ENCODE measurements at places on chromosomes 3 and 15. TPM values are rescaled to one million over a fixed set of nuclear protein-coding genes. Genes with fewer than 3 reads are reported as not detected.

CAMK2N2 gene
- 0.30 TPM for total RNA-seq

KNG1 gene
- 0.57 TPM for total RNA-seq

FANCD2OS gene
- not detected for total RNA-seq

FBXL2 gene
- 1.8 TPM for total RNA-seq

PDCD6IP gene
- 135 TPM for total RNA-seq

SPINK8 gene
- not detected for total RNA-seq

SLC22A13 gene
- total RNA-seq = 0.38 TPM

ARHGAP31 gene
- total RNA-seq = 30.4 TPM

DNA sequence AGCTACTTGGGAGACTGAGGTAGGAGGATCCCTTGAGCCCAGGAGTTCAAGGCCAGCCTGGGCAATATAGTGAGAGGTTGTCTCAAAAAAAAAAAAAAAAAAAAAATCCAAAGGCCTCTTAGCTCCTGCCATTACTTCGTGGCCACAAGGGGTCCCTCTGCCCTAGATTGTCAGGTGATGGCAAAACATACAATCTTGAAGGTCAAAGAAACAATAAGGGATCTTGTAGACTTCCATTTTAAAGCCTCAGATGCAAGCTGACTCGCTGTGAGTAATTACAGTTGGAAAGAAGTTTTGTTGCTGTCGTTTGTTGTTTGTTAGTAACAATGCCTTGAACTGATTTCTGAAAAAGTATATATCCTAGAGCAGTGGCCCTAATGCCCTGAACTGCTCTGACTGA lies 55.9 kb upstream of the PLCL2 start:
- no peaks in the 10 kb centered on the region for H3K27me3 ChIP-seq
- H3K36me3 ChIP-seq = no peaks in the 10 kb centered on the region
- no peaks in the 10 kb centered on the region for H3K4me1 ChIP-seq
- no peak overlapping the region for H3K27ac ChIP-seq
- no peak overlapping the region for H3K4me3 ChIP-seq
- no peak for DNase-seq

DNA sequence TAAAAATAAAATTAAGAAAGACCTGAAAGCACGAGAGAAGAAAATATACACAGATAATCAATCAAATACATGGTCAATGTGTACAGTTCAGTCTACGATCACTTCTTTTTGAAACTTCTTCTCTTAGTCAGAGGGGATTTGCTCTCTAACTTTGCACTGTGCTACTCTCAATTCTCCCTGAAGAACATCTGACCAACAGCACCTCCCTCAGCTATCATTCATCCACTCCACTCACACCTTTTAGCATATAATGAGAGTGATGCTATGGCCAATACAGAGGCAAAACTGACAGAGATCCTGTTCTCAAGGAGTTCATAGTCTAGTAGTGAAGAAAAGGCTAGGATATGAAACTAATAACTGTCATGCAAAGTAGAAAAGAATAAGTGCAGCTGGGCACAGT lies 45.9 kb downstream of the P3H2 start:
- no peaks in the 10 kb centered on the region for H3K36me3 ChIP-seq
- H3K4me1 ChIP-seq = peaks cover 13% of the 10 kb centered on the region
- no peak for DNase-seq
- no peaks in the 10 kb centered on the region for H3K27me3 ChIP-seq

- H3K27ac ChIP-seq = no peak overlapping the region
- no peaks in the 10 kb centered on the region for H3K36me3 ChIP-seq
- H3K4me1 ChIP-seq = peaks cover 11% of the 10 kb centered on the region
- H3K4me3 ChIP-seq = no peak overlapping the region
Measured at GRCh38 chr15:70321172-70321819, 223.6 kb upstream of the TLE3 start.

DNA sequence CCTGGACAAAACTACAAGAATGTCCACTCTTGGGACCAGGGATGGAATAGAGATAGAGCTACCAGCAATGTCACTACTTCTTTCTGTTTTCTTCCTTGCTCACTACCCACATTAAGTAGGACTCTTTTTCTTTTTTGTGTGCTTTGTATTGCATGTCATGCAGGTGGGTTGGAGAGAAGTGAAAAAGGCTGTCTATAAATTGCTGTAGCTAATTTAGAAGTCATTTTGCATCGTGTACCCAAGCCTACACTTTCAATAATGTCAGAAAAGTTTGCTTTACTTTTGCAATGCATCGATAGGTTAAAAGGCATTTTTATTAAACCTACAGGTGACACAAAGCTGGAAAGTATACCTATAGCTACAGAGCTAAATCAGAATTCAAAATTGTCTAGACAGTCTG lies 58.9 kb downstream of the GTF2E1 start:
- H3K4me3 ChIP-seq = no peak overlapping the region
- H3K27ac ChIP-seq = no peak overlapping the region
- H3K27me3 ChIP-seq = no peaks in the 10 kb centered on the region
- H3K4me1 ChIP-seq = no peaks in the 10 kb centered on the region
- no peak for DNase-seq

DNA sequence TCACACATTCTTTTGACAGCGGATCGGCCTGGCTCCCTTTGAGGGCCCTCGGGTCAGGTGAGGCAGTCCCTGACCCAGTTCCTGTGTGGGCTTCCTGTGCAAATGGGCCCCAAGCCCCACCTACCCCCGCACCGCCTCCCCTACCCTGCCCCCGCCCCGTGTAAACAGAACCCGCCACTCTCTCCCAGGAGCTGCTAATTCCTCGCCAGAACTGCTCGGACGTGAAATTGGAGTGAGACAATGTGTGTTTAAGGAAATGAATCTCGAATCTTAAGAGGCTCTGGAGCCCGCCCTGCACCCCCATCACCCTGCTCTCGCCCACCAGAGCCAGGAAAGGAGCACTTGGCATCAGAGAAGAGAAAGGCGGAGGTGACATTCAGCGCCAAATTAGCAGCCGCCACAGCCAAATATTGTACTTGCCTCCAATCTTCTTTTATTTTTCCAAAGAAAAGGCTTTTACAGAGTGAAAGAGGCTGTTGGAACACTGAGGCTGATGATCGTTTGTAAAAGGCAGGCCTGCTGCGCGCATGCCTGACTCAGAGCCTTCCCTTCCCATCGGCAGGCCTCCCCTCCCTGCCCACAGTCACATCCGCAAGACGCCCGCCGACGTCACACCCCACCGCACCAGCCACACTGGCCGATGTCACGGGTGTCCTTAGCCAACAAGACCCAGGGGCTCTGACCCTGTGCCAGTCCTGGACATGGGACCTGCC lies 53.1 kb downstream of the CACNA2D2 start:
- H3K27ac ChIP-seq = peak overlapping the region; percentile 37
- DNase-seq = peak; percentile 56
- peaks cover 9% of the 10 kb centered on the region for H3K4me1 ChIP-seq
- no peaks in the 10 kb centered on the region for H3K36me3 ChIP-seq
- H3K4me3 ChIP-seq = peak overlapping the region; percentile 48
- no peaks in the 10 kb centered on the region for H3K27me3 ChIP-seq

DNA sequence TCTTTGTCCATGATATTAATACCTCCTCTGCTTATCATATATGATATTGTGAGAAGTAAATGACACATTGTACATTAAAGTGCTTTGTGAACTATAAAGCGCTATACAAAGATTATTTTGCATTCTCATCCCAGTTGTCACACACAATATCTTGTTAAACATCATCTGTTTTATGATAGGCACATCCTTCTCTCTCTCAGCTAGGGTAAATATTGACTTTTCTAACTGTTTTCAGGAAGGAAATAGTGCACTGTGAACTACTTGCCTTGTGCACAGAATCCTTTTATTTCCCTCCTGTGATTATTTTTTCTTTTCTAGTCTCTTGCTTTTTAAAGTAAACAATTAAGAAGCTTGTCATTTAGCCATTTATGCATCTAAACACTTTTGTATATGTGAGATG lies 388.2 kb downstream of the LPP start:
- no peak overlapping the region for H3K27ac ChIP-seq
- no peak overlapping the region for H3K4me3 ChIP-seq
- peaks cover under 1% of the 10 kb centered on the region for H3K36me3 ChIP-seq
- peaks cover 5% of the 10 kb centered on the region for H3K4me1 ChIP-seq
- no peak for DNase-seq

GRCh38 chr3:175620532-175620931 lies 761.4 kb downstream of the NAALADL2 start:
- no peaks in the 10 kb centered on the region for H3K27me3 ChIP-seq
- no peak overlapping the region for H3K4me3 ChIP-seq
- no peak for DNase-seq
- no peak overlapping the region for H3K27ac ChIP-seq

- H3K27ac ChIP-seq = no peak overlapping the region
- no peaks in the 10 kb centered on the region for H3K27me3 ChIP-seq
- H3K4me1 ChIP-seq = no peaks in the 10 kb centered on the region
Measured at GRCh38 chr3:127105587-127105986, 87.3 kb upstream of the PRR23E start.

GRCh38 chr3:172065527-172065926 lies 26.1 kb downstream of the FNDC3B start:
- no peaks in the 10 kb centered on the region for H3K36me3 ChIP-seq
- peak overlapping the region; percentile 45 for H3K27ac ChIP-seq
- H3K4me1 ChIP-seq = peaks cover 95% of the 10 kb centered on the region
- H3K27me3 ChIP-seq = no peaks in the 10 kb centered on the region

DNA sequence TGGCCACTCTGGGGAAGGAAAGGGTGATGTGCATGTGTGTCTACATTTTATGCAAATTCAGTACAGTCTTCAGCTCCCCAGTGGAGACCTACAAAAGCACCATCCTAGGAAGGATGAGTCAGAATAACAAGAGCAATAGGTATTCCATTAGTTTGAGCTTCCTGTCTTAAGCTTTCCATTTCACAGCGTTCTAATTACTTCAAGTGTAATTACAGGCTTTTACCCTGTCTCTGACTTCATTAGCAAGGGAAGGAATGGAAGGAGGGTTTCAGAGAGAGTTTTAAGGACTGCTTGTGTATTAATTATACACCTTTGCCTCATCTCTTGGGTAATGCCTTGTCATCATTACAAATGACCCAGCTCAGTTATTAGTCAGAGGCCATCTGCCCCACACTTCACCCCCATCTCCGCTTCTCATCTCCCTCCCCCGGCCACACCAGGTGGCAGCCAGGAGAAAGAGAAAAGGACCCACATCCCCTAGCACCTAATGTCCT lies 202.8 kb upstream of the MRPL3 start:
- DNase-seq = no peak
- H3K27ac ChIP-seq = no peak overlapping the region
- H3K4me1 ChIP-seq = no peaks in the 10 kb centered on the region
- no peaks in the 10 kb centered on the region for H3K27me3 ChIP-seq

- H3K4me1 ChIP-seq = peaks cover 89% of the 10 kb centered on the region
- peak overlapping the region; percentile 97 for H3K27ac ChIP-seq
- no peaks in the 10 kb centered on the region for H3K36me3 ChIP-seq
- no peaks in the 10 kb centered on the region for H3K27me3 ChIP-seq
Measured at GRCh38 chr3:45991341-45991740, 4.3 kb downstream of the FYCO1 start.

GRCh38 chr3:42149532-42149931 lies 58.4 kb downstream of the TRAK1 start:
- no peak overlapping the region for H3K27ac ChIP-seq
- no peaks in the 10 kb centered on the region for H3K36me3 ChIP-seq
- no peaks in the 10 kb centered on the region for H3K27me3 ChIP-seq
- H3K4me1 ChIP-seq = peaks cover 28% of the 10 kb centered on the region
- no peak overlapping the region for H3K4me3 ChIP-seq

DNA sequence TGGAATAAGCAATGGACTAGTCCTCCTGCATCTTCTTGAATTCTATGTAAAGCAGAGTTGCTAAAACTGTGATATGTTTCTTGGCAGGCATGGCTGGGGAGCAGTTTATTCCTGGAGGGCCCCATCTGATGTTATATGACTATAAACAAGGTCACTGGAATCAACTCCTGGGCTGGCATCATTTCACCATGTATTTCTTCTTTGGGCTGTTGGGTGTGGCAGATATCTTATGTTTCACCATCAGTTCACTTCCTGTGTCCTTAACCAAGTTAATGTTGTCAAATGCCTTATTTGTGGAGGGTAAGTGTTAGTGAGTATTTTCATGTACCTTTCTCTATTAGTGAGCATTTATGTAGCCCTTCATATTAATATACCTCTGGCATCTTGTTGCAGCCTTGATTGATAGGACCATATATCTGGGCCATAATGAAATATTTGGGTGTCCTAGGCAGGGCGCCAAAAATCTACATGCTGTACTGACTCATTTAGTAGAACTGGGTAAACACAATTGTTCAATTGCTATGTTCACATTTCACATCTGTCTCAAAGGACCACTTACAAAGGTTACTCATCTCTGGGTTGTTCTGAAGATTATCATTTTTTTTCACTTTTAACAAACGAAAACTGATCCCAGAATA lies 52.6 kb upstream of the ADGRG7 start:
- no peaks in the 10 kb centered on the region for H3K36me3 ChIP-seq
- no peaks in the 10 kb centered on the region for H3K27me3 ChIP-seq
- no peaks in the 10 kb centered on the region for H3K4me1 ChIP-seq

- no peaks in the 10 kb centered on the region for H3K36me3 ChIP-seq
- no peak overlapping the region for H3K27ac ChIP-seq
- no peaks in the 10 kb centered on the region for H3K4me1 ChIP-seq
- no peak overlapping the region for H3K4me3 ChIP-seq
- no peak for DNase-seq
Measured at GRCh38 chr3:116951610-116952009, 242.0 kb downstream of the TUSC7 start.

- H3K27me3 ChIP-seq = no peaks in the 10 kb centered on the region
- no peak overlapping the region for H3K4me3 ChIP-seq
- peaks cover 32% of the 10 kb centered on the region for H3K4me1 ChIP-seq
- DNase-seq = peak; percentile 42
- H3K27ac ChIP-seq = peak overlapping the region; percentile 90
- H3K36me3 ChIP-seq = no peaks in the 10 kb centered on the region
Measured at GRCh38 chr15:75666823-75667501, 19.2 kb downstream of the SNX33 start.

DNA sequence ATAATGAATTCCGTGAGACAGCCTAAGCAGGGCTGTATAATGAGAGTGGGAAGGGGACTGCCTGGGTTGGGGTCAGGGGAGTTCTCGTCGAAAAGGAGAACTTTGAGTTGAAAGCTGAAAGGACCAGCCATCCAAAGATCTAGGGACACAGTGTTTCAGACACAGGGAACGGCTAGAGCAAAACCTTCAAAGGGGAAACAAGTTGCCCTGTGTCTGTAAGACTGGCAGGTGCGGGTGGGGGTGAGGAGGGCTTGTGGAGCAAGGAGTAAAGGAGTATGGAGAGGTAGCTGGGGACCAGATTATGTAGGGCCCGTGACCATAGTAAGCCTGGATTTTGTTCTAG lies 1.3 kb upstream of the SRP14 start:
- peaks cover 47% of the 10 kb centered on the region for H3K4me1 ChIP-seq
- no peaks in the 10 kb centered on the region for H3K27me3 ChIP-seq
- H3K4me3 ChIP-seq = no peak overlapping the region
- DNase-seq = no peak
- H3K27ac ChIP-seq = peak overlapping the region; percentile 98

GRCh38 chr3:143668924-143669790 lies 179.1 kb downstream of the SLC9A9 start:
- no peaks in the 10 kb centered on the region for H3K27me3 ChIP-seq
- H3K4me1 ChIP-seq = peaks cover 3% of the 10 kb centered on the region
- no peak overlapping the region for H3K27ac ChIP-seq
- no peaks in the 10 kb centered on the region for H3K36me3 ChIP-seq
- no peak for DNase-seq
- H3K4me3 ChIP-seq = no peak overlapping the region

- no peaks in the 10 kb centered on the region for H3K27me3 ChIP-seq
- no peaks in the 10 kb centered on the region for H3K36me3 ChIP-seq
- DNase-seq = no peak
- H3K4me1 ChIP-seq = peaks cover 70% of the 10 kb centered on the region
Measured at GRCh38 chr15:63243776-63244175, 33.6 kb upstream of the APH1B start.

GRCh38 chr3:143187111-143187510 lies 67.5 kb downstream of the CHST2 start:
- no peak overlapping the region for H3K27ac ChIP-seq
- H3K4me1 ChIP-seq = no peaks in the 10 kb centered on the region
- no peak for DNase-seq
- H3K4me3 ChIP-seq = no peak overlapping the region
- no peaks in the 10 kb centered on the region for H3K27me3 ChIP-seq
